Left colon (tissue), 2 donors: ENCODE measurements at places on chromosomes 3 and 15. TPM values are rescaled to one million over a fixed set of nuclear protein-coding genes. Genes with fewer than 3 reads are reported as not detected.

- no peak for DNase-seq
These were observed 29.6 kb downstream of the GADL1 start for GRCh38 chr3:30864836-30865235.

DNA sequence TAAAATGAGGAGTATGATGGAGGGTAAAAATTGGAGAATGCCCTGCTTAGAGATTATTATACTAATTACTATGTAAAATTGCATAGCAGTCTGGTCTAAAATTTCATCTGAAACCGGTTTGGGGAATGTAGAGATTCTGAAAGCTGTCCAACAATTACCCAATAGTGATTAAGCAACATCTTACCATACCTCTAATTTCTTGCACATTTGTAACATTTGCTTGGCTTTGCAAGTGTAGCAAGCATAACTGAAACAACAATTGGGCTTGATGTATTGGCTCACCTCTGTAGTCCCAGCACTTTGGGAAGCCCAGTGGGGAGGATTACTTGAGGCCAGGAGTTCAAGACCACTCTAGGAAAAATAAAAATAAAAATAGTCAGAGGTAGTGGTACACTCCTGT, 17.4 kb downstream of the AADACL2 start:
- DNase-seq: no peak

GRCh38 chr3:179072100-179072438, 460 bp upstream of the ZMAT3 start:
- DNase-seq: peak; percentile 54

- DNase-seq: no peak
These were observed 538.6 kb downstream of the NR2F2 start for GRCh38 chr15:96869122-96869521.

- DNase-seq: peak; percentile 43
These were observed 79.3 kb upstream of the ALDH1L1 start for GRCh38 chr3:126259411-126260391.

DNA sequence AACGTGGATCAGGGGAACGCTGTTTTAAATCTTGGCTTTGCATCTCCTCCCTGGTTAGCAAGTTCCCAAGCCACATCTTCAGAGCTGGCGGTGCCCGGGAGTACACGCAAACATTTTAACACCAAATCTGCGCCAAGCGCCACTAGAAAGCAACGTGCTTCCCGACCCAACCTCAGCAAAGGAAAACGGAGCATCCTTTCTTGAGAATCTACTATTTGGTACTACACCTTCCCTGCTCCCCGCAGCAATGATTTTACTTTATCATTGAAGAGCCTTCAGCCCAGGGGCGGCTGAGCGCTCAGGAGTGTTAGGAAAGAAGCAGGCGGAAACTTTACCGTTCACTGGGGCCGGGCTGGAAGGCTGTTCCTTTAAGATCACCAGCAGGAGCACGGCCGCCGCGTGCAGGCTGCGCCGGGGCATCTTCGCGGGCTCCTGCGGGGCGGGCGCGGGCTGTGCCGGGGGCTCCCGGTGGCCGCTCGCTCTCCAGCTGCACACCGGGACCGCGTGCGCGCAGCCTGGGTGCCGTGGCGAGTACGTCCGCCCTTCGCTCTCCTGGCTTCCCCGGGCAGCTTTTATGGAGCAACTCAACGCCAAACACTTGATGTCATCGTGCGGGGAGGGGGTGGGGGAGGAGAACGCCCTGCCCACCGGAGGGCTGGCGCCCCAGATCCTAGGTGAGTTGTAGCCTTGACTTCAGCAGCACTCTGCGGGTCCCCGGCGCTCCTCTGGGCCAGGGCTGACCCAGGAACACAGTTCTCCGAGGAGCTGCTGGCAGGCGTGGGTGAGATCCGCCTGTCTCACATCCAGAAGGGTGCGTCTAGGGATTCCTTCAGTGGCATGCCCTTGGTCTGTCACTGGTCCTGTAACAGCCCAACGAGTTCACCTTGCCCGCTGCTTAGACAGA, at the start of gene CA12:
CA12 (minus strand) TSS at position 546 of the 904 bp plus-strand sequence; CDS start at position 420, 126 bp downstream.
- peak; percentile 78 for DNase-seq

GRCh38 chr3:58041182-58041825, 33.1 kb downstream of the FLNB start:
- no peak for DNase-seq

DNA sequence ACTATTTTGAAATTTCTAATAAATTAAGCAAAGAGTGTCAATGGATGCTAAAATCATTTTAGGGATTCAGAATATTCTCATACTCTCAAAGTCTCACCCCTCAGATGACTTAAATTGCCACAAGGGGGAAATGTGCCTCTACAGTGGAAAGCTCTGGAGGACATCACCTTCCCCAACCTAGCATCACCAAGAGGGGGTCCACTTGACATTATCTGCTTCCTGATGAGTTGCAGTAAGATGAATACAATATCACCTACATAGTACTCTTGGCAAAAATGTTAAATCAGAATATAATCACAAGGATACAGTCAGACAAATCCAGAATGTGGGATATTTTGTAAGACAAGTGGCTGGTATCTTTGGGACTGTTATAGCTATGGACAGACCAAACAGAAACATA, 290.1 kb downstream of the MFSD1 start:
- DNase-seq: no peak

DNA sequence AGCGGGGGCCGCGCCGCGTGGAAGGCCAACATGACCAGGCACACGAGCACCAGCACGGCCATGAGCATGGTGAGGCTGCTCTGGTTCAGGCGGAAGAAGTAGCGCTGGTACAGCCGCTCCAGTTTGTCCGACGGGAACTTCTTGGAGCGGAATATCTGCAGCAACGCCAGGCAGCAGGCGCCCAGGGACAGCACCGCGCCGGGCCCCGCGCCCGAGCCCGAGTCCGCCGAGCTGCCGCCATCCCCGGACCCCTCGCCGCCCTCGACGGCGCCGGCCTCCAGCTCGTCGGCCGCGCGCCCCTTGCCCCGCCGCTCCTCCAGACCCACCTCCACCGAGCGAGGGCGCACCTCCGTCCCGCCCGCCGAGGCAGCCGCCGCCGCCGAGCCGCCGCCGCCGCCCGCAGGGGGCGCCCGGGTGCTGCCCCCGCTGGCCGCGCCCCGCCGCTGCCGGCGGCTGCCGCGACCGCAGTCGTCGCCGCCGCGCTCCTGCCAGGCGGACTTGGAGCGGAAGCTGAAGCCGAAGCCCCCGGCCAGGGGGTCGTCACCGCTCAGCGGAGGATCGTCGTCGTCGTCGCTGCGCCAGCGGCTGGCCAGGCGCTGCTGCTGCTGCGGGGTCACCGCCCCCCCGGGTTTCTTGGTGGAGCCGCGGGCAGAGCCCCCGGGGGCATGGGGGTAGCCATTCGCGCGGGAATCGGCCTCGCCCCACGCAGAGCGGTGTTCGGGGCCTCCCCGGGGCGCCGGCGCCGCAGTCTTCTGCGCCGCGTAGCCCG, 957 bp downstream of the ADCY5 start:
- no peak for DNase-seq

- no peak for DNase-seq
These were observed 624.5 kb downstream of the PLOD2 start for GRCh38 chr3:145536461-145536860.

GRCh38 chr15:66965201-66965900, 100.1 kb upstream of the SMAD3 start:
- no peak for DNase-seq

- no peak for DNase-seq
These were observed 239.3 kb downstream of the SLC9A9 start for GRCh38 chr3:143608966-143609365.

Gene FOXB1
- not detected for total RNA-seq

Gene ABHD2
- 112 TPM for total RNA-seq

Gene DUOXA1
- total RNA-seq: 0.67 TPM

Gene FGD5
- 9.8 TPM for total RNA-seq

Gene RLBP1
- not detected for total RNA-seq

Gene EEF1AKMT4
- 5.3 TPM for total RNA-seq

Gene EPHB3
- 32.9 TPM for total RNA-seq
